ENCODE measurements at places on chromosomes 12 and 14.

DNA sequence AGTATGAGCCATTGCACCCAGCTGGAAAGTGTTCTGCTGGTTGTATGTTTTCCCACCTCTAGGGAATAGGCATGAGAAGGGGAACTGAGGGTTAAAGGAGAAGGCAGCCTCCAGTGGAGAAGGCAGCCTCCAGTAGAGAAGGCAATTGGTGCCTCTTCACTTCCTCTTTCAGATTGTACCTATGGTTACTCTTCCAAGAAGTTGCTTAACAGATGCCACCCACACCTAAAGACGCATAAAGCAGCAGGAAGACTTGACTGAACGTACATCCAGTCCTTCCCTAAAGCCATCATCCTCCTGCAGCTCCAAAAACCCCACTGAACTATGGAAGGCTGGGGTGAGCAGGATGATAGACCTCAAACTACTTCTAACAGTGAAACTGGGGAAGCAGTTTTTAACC is 13.1 kb downstream of the DPF3 start:
- no peak for DNase-seq

GRCh38 chr14:68718023-68718990 is 74.6 kb downstream of the ZFP36L1 start:
- DNase-seq, result no peak

DNA sequence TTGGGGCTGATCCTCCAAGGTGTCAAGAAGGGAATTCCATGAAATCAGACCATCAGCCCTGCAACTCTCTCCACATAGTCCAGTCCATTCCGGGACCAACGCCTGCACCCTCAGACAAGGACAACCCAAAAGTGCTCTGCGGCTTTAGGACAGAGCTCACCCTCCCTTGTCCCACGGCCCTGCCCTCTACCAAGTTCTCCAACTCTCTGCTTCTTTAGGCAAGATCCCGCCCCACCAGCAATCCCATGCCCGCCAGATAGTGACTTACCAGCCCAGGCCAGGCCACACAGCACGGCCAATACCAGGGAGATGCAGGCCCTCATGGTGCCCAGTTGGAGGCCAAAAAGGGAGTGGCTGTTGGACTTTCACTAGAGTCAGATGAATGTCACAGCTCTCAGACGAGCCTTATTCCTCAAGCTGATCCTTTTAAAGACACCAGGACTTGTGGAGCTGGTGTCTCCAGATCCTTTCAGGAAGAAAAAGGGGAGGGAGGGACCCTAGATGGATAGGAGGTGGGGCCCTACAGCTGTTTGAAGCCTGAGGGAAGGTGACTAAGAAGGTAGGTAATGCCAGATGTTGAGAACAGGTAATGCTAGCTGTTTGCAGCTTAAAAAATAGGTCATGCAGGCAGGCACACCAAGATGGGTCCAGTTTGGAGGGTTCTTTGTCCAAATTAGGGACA is at the start of gene ENDOU:
TSS of gene ENDOU (minus strand) at position 400 of the 682 bp plus-strand sequence. CDS start at position 323, 77 bp downstream.
- no peak for DNase-seq

GRCh38 chr14:30569216-30569902 is 10.4 kb downstream of the G2E3 start:
- no peak for DNase-seq

- no peak for DNase-seq
Observed at GRCh38 chr14:52944254-52944653, 6.6 kb downstream of the FERMT2 start.

- no peak for DNase-seq
Observed at GRCh38 chr12:40002178-40003169, 103.4 kb downstream of the SLC2A13 start.

DNA sequence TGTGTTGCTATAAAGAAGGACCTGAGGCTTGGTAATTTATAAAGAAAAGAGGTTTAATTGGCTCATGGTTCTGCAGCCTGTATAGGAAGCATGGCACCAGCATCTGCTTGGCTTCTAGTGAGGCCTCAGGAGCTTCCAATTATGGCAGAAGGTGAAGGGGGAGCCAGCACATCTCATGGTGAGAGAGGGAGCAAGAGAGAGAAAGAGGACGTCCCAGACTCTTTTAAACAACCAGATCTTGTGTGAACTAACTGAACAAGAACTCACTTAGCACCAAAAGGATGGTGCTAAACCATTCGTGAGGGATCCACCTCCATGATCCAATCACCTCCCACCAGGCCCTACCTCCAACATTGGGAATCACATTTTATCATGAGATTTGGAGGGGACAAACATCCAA is 6.1 kb upstream of the SNAPC1 start:
- DNase-seq, result no peak

DNA sequence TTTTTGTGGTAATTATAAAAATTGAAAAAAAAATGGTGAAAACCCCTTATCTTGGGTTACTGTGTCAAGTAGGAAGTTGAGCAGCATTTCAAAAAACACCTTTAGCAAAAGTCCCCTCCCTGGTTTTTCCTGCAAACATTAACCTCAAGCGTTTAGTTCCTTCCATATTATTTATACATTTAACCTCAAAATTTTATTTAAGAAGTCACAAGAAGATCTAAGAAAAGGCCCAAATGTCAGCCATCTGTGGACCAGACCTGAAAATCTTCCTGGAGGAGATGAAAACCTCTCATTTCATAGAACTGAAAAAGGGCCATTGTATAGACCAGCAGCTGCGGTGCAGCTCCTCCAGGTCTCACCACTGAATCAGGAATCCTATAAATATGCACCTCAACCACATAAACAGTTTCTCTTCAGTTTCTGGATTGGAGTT is 40.4 kb upstream of the BTG1 start:
- no peak for DNase-seq

GRCh38 chr12:104166465-104166864 is 28.5 kb upstream of the NFYB start:
- DNase-seq, result no peak

DNA sequence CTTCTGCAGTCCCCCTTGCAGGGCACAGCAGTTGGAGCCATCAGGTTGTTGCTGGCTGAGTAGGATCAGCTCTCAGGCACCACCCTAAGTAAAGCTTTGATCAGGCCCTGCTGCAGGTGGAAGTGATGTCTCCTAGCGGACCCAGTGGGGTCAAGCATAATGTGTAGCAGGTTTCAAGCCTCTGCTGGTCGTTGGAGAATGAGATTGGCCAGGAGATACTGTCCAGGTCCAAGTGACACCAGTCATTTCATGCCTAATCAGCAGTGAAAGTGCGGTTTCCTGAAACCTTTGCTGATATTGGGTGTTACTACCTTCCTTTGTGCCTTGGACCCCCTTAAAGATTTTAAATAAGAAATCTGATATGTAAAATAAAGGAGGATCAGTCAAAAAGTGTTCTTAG is 72.6 kb downstream of the SUSD6 start:
- DNase-seq, result no peak

Data from stimulated activated CD8-positive, alpha-beta memory T cell treated with anti-CD3 and anti-CD28 coated beads, Interleukin-4, amount 100 ng/mL, for 1 hour (primary cell).